ENCODE measurements at places on chromosomes 2 and 18.

DNA sequence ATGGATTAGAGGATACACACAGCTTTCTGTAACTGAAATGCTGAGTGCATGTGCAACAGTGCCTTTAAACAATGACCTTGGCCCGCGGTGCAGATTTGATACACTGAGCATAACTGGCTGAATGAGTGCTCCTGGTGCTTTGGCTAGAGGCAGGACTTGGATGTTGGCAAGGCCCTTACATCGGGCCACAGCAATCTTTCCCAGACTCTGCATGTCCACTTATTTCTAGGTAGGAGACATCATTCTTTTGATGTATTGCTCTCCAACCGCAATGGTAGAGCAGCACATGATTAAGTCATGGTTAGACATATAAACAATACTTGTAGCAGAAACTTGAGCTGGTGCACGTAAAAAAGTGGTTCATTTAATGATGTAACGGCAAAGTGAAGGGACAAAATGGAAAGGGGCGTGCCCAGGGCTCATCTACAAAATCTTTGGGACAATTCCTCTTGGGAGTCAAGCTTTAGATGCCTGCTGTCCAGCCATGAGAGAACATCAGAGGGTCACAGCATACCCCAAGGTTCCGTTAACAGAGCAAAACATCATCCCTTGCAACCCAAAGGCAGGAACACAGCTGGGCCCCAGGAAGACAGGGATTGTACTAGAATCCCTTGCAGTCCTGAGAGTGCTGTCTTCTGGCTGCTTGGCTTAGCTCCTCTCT lies 43.4 kb downstream of the RAB31 start:
- no peak for DNase-seq

DNA sequence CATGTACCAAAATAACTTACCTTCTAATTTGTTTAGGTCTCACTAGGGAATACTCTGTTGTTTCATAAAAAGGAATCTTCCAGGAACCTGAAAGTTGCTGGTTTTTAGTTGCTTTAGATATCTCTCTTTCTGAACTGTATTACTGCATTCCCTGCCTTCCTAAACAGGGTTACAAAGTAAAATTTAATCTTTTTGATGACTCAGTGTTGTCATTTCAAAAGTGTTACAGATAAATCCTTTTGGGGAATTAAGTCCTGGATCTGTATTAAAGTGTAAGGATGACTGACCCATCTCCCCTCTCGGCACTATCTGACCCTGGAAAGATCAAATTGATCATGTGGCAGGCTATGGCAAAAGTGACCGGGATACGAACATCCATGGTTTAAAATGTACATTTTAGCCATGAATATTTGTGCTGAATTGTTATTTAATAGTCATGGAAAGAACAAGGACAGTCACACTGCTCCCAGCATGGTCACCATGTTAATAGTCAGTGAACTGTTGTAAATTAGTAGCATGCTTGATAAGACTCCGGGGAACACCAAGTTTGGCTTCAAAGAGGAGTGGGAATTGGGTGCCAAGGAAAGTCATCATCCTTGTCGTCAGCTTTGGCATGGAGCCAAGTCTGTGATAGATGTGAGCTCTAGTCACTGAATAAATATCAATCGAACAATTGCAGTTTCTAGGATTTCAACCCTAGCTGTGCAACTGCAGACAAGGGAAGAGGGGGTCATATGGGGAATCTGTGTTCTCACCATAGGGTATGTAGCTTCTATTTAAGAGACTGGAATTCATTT lies 4.2 kb downstream of the PLEKHA3 start:
- DNase-seq = peak; percentile 52

- peak; percentile 63 for DNase-seq
Measured at GRCh38 chr2:180046776-180047175, 39.7 kb upstream of the CWC22 start.

GRCh38 chr2:160465002-160465401 lies 28.6 kb downstream of the RBMS1 start:
- peak; percentile 34 for DNase-seq

- no peak for DNase-seq
Measured at GRCh38 chr2:78978340-78978739, 47.2 kb upstream of the REG3G start.

DNA sequence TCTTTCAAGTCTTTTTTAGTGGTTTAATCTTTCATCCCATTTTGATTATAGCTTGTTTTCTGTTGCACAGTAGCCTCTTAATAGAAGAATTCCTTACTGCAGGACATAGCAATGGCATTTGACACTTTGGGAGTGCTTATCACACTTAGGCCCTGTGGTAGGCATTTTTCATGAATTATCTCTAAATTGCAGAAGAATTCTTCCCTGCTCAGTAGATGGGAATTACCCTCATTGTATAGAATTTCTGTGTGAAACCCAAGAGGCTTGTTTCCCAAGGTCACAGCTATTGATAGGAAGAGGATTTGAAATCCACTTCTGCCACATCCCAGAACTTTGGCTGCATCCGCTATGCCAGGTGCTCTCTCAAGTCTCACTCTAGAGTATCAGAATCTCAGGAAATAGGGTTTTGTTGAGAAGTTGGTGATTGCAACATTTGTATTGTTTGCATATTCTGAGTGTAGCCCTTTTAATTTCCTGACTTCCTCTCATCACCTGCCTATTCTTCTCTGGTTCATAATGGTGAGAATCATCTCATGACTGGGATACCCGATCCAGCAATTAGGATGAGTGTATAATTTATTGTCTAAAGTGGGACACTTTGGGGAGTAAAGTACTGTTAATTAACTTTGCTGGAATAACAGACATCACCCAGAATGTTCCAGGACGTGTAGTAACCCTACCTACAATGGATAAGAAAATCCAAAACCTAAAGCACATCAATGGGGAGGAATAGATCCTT lies 255.2 kb upstream of the RASGRP3 start:
- DNase-seq = no peak

- no peak for DNase-seq
Measured at GRCh38 chr2:138221358-138221757, 257.1 kb downstream of the HNMT start.

DNA sequence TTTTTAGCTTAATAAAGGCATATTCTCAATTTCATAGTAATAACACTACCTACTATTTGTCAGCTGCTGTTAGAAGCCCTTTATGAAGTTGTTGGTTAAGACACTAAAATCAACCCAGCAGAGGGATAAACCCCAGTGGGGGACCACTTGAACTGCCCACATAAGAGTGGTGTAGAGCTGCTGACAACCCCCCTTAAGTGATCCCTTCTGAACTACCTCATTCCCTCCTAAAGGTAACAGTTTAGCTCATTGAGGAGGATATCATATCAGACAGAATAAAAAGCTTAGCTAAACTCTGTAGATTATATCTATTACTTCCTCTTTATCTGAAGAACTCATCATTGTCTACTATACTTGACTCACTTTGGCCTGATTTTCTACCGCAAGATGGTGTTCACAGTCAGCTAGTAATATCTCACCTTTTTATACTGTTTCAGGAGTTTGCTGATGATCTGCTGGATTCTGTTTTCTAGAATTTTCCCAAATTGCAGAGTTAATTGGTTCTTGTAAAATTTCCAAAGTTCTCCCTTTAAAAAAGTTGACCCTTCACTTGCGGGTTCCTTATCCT lies 16.2 kb downstream of the GALM start:
- no peak for DNase-seq

DNA sequence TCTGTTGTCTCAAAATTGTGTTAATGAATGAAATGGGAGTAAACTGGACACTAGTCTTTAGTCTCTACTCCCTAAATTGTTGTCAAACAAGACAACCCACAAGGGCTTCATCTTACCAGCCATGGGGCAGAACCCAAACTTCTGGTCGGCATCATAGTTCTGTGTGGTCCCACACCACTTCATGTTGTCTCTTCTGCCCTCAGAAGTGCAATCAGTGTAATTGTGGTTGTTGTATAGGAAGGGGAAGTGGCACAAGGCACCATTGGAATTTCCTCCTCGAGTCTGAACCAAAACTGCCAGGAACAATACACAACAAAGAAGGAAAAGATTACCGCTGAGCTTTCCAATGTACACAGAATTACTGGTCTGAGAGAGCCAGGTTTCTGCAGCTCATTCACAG lies 12.6 kb downstream of the FN1 start:
- no peak for DNase-seq

DNA sequence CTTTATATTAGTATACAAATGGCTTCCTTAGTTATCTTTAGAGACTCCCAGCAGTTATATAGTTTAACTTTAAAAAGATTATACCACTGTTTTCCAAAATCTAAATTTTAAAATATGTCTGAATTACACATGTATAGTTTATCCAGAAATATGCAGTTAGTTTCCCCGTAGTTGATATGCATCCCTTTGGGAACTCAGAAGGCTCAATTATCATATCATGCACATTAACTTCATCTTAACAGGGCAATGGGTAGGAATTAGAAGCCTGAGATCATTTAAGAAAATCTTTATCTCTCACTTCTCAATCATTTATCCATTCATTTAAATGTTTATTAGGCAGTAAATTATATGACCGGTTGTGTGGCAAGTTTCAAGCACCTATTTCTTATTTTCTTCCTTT lies 27.2 kb downstream of the NLRC4 start:
- DNase-seq = no peak

DNA sequence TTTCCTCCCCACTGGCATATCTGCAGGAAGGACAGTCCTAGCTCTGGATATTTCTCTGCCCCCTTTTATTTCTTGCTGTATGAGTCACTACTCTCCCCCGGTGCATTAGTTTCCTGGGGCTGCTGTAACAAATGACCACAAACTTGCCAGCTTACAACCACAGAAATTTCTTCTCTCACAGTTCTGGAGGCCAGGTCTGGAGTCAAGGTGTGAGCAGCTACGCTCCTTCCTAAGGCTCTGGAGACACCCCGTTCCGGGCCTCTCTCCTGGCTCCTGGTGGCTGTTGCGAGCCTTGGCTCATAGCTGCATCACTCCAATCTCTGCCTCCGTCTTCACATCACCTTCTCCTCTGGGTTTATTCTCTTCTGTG lies 34.1 kb downstream of the PTPRM start:
- peak; percentile 85 for DNase-seq

GRCh38 chr2:44170311-44170717 lies 1.6 kb downstream of the PPM1B start:
- peak; percentile 65 for DNase-seq

GRCh38 chr2:165193178-165193777 lies 10.6 kb downstream of the SCN3A start:
- no peak for DNase-seq

- DNase-seq = no peak
Measured at GRCh38 chr2:109195193-109196045, 66.4 kb downstream of the SH3RF3 start.

DNA sequence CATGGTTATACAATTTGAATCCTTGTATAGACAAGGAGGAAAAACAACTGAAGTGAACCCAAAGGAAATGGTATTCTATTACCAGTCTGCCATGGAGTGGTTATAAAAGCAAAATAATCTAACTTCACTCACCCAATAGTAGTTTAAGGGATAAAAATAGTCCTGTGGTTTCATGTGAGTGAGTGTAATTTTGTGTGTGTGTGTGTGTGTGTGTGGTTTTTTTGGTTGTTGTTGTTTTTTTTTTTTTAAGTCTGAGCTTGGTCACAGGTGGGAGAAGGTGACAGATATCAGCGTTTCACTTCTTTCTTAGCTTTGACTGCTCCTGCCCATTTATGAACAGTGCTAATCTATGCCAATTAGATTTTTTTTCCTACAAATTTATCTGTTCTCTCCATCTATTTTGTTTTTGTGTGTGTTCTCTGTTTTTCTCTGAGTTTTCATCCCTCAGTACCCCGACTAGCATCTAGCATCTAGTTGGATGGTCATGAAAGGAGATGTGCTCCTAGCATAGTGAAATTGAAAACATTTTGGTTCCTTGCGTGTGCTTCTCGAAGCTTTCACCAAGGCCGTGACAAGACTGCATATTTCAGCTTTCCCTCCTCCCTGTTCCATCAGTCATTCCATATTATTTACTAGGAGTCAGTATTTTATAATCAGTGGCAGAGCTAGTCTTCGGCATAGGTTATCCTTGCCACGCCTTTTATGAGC lies 200.1 kb upstream of the DTNA start:
- DNase-seq = no peak

DNA sequence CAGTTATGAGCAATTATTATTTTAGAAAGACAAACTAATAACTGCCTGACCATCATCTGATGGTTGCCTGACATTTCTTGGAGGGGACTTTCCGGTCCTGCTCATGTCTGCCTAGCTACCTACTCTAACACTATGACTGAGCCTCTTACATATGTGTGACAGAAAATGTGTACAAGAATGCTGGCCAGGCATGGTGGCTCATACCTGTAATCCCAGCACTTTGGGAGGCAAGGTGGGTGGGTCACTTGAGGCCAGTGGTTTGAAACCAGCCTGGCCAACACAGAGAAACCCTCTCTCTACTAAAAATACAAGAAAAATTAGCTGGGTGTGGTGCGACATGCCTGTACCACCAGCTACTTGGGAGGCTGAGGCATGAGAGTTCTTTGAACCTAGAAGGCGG lies 666.3 kb downstream of the KCNJ3 start:
- DNase-seq = no peak

DNA sequence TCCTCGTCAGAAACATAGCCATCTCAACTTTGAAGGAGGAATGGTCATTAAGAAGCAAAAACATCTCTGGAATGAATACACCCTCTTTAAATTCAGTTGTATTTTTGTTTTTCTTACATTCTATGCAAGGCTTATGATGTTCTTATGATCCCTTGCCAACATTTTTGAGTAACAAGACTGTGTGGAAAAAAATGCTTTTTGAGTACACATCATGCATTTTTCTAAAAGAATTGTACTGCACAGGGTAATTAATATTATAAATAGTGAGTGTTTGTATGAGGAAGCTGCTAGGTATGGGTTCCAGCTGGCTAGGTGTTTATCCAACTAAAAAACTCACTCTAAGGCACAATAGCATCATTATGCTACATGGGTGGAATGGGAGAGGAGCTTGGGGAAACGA lies 59.0 kb upstream of the SPATS2L start:
- peak; percentile 71 for DNase-seq

DNA sequence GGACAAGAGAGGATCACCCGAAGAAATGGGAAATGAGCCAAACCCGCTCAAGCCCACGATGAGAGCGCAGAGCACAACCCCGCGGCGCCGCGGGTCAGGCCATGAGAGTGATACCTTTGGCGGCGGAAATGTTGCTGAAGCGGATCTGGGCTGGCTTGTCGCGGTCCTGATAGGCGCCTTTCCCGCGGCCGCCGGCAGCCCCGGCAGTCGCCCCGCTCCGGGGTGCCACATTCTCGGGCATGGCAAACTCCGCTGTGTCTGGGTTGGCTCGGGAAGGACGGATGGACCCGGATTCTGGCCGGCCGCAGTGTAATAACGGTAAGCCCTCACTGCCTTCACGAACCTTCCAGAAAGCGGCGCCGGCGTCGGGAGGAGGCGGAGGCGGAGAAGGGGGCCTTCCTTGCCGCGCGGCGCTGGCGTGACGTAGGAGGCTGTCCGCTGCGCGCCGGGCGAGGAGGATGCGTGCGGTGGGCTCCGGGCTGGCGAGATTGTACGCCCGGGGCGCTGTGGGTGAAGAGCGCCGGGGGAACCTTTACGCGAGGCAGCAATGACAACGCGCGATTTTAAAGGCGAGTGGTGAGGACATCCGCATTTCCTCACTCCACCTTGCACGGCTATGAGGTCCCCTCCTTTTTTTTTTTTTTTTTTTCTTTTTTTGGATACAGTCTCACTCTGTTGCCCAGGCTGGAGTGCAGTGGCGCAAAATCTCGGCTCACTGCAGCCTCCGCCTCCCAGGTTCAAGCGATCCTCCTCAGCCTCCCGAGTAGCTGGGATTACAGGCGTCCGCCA lies at the start of gene CCT4:
Gene CCT4, minus strand, starts transcription at position 390 of the 789 bp plus-strand sequence. Its CDS starts 149 bp downstream, at position 241.
- peak; percentile 86 for DNase-seq

- DNase-seq = no peak
Measured at GRCh38 chr2:241324775-241325174, 9.1 kb downstream of the SEPTIN2 start.

GRCh38 chr2:179233626-179234430 lies 30.8 kb downstream of the SESTD1 start:
- no peak for DNase-seq
